ENCODE measurements at places on chromosomes 1 and 21.

GRCh38 chr21:45108808-45109781 is 34.7 kb downstream of the ADARB1 start:
- DNase-seq, result no peak

GRCh38 chr1:103087256-103087655 is 21.1 kb downstream of the COL11A1 start:
- no peak for DNase-seq

DNA sequence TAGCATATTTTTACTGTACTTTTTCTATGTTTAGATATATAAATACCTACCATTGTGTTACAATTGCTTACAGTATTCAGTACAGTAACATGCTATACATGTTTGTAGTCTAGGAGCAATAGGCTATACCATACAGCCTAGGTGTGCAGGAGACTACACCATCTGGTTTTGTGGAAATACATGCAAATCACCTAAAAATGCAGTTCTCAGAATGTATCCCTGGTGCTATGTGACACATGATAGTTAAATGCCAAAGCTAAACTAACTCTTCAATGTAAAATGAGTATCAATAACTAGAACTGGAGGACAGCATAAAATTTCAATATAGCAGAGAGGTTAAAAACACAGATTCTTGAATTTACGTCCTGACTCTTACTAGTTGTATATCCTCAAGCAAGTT is 14.8 kb downstream of the NUCKS1 start:
- DNase-seq, result no peak

GRCh38 chr1:94701796-94702441 is 118.2 kb upstream of the SLC44A3 start:
- no peak for DNase-seq

DNA sequence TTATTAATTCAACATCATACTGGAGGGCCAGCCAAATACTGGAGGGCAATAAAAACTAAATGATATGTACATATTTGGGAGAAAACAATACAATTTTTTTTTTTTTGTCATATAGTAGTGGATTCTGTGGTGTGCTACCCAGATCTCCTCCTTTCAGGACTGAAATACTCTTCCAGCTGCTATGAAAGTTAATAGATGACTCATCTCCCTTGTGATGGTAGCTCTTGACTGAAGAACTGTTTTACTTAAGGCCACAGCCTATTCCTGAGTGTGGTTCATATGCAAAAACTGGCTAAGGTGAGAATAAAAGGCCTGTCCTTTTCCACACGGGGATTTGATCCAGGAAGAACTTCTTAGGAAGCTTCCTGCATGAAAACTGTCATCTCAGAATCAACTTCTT is 307.9 kb downstream of the HLX start:
- peak; percentile 47 for DNase-seq

DNA sequence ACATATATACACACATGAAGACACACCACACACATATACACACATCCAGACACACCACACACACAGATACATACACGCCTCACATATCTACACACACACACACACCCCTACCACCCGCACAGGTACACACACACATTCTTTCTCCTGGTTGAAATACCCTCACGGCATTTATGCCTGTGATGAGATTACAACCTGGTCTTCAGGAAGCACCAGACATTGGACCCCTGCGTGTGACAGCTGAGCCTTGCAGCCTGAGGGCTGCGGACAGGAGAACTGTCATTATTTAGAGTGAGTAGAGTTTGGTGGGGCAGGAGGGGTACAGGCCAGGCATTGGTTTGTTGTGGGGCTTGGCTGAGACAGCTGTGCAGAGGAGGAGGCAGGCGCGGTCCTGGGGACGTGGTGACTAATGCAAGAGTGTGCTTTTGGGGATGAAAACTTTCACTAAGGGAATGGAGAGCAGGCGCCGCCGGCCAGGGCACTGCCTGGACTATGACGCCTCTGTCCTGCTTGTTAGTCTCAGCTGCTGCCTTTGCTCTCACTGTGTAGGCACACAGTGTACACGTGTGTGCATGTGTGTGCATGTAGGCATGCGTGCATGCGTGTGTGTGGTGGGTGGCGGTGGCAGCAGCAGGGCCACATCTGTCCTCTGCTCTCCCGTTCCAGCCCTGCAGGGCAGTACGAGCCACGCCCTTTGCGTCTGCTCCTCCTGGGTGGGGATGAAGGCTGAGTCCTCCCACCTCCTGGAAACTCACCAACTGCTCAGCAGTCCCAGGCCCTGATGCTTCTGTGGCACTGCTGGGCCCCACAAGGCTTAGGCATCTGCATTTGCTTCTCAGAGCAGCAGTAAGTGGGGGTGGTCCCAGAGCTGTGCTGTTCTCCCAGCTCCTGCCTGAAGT is 57.6 kb downstream of the SPSB1 start:
- peak; percentile 42 for DNase-seq

GRCh38 chr1:186618401-186619170 is 61.6 kb downstream of the PTGS2 start:
- DNase-seq, result peak; percentile 79

DNA sequence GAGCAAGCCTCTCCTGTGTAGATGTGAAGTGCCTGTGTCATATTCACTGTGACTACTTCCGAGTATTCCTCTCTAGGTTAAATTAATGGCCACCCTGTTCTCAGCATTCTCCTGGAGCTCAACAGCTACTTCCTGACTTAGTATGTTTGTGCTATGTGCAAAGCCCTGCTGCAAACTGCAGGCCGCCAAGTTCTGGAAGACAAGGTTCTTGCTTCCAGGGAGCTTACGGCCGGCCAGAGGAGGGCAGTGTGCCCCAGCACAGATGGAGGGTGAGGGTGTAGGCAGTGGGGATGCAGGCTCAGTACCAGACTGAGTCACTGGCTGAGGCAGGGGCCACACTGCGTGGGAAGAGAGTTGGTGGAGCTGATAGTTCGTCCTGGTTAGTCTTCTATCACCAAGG is 43.2 kb downstream of the ELK4 start:
- peak; percentile 29 for DNase-seq

GRCh38 chr1:159675046-159675445 is 39.3 kb downstream of the CRP start:
- DNase-seq, result no peak

DNA sequence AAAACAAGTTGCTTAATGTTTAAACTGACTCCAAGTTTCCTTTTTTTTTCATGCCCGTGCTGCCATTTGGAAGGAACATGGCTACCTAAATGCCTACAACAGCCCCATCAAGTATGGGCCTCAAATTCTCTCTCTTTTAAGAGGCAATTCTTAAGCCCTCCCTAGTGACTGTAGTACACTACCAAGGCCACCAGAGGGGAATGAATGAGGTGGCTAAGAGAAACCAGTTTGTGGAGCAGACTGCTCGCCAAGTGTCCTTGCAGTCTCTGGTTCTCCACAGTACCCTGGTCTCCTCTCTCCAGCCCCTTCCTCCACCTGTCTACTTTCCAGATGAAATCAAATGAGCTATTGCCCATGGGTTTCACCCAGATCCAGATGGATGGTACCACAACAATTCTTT is 1809.6 kb downstream of the BRINP3 start:
- no peak for DNase-seq

GRCh38 chr1:105138458-105138893 is 1388.8 kb downstream of the AMY1C start:
- DNase-seq, result no peak

DNA sequence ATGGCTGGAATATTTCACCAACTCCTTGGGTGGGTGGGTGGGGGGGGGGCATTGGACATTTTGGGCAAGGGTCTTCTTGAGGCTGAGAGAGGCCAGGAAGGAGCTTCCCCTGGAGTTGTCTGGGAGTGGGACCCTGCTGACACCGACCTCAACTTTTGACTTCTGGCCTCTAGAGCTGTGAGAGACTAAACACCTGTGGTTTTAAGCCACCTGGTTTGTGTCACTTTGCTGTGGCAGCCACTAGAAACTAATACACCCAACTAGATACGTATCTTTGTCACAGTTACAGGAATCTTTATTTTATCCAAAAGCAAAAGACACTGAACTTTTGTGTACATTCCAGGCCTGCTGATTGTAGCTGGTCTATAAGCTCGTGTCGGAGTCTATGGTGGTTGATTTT is 9.9 kb upstream of the RIPK4 start:
- no peak for DNase-seq

DNA sequence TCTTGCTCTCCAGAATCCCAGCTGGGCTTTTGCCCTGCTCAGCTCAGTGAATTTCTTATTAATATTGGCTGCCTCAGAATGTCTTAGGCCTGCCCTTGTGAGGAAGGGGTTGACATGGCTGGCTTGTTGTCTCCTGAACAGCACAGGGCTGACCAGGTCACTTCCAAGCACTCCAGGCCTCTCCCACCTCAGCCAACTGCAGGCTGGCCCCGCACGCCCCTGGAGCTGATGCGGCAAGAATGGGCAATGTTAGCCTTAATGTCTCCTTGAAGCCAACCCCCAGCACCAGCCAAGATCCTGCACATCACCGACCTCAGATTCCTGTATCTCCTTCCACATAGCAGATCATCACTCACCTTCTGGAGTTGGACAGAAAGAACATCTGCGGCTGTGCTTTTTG is 598.6 kb downstream of the AJAP1 start:
- DNase-seq, result no peak

DNA sequence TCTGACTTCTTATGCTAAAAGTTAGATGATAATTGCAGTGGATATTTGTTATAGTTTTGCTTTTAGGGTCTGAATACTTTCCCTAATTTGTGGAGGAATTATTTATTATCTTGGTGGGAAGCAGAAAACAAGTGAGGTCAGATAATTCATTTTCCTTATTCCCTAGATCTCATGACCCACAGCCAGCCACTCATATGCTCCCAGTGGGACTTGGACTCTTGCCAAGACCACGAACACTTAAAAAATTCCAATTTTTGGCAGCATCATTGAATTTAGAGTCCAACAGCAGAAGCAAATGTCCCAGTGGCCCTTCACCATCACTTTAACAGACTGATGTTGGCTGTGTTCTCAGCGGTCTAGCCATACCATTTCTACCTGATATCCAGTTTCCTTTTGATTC is 204.2 kb downstream of the HMCN1 start:
- DNase-seq, result peak; percentile 38

DNA sequence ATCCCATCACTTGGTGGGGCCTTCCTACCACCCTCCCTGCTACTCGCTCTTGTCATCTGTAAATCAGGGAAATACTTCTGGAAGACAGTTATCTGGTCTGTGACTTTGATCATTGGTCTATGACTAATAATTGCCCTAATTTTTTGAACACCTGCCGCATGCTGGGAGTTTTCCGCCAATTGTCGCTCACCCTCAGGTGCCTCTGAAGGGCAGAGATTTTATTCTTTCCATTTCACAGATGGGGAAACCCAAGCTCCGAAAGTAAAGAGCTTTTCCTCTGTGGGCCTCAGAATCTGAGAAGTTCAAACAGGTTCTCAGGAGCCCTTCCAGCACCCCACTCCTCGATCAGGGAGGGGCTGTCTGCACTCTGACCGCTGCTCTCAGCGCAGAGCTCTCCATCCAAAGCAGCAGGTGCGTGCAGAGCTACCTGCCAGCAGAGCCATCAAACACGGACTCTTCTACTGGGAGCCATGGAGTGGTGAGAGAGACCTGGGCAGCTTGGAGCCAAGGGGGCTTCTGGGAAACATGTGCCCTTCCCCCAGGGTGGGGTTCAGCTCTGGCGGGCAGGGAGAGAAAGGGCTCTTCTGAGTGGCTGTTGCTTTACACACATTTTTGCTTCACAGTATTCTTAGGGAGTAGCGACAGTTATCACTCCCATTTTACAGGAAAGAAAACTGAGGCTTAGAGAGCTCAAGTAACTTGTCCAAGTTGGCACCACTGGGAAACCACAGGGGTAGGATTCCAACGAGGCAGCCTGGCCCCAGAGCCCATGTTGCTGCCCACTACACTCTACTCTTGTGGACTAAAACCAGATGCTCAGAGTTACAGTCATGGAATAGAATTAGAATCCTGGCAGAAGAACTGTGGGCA is 5.8 kb upstream of the RUNX3 start:
- DNase-seq, result no peak

GRCh38 chr1:198638894-198639635 is at the start of gene PTPRC:
PTPRC (plus strand) TSS chr1:198639040; CDS start chr1:198639269, 229 bp downstream.
- DNase-seq, result no peak

DNA sequence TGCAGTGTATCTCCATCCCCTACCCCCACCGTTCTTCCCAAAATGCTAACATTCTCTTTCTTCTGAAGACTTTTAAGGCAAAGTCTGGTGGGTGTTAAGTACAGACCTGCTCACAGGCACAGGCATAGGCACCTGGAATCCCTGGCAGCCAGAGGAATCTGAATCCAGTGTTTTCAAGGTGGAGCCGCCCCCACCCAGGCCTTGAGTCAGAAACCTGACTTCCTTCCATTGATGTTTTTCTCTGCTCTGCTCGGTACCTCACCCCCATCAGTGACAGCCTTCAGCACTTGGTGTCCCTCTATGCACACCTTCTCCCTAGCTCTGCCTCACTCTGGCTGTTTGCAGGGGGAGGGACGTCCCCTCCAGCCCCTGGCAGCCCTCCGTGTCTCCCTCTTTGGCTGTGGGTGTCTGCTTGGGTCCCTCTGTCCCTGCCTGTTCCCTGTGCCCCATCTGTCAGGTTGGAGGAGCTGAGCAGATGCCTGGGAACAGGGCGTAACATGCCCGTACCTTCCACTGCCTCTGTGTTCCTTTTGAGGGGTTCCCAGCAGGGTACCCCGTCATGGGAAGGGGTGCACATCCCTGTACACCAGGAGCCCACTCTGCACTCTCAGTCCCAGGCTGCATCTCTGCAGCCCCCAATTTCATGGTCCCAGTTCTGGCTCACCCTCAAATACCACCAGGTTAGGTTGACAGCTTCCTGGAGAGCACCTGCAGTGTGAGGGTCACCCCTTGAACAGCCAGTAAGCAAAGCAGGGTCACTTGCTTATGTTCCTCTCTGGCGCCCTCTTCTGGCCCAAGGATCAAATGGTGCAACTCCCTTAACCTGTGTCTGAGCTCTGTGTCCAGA is 6.7 kb downstream of the NCDN start:
- peak; percentile 83 for DNase-seq

GRCh38 chr1:1100296-1100695 is 15.6 kb downstream of the C1orf159 start:
- DNase-seq, result no peak

DNA sequence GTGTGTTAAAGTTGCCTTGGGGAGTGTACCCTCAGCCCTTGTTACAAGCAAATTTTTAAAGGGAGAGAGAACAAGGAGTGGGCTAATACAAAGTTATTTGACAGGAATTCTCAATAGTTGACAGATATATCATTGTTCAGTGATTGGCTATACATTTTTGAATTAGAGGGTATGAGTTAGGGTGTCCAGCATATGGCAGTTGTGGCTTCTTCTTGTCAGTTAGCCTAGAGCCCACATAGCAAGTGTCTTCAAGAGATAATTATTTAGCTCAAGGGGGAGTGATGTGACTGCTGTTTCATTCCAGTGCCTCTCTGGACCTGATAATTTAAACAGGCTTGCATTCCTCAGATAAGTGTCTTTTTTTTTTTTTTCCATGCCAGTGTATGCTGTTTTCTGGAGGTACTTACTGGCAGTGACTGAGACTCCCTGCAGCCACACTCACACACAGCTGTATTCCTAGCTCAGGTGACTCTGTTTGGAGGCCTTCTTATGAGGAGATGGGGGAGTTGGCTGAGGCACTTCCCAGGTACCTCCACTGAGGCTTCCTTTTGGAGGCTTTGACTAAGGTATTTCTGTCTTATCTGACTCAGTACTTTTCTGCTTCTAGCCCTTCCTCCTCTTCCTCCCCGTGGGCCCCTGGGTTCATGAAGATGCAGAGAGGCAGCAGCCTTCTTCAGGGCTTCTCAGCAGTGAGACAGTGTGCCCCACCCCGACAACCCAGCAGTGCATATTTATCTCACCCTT is 32.3 kb downstream of the IVNS1ABP start:
- DNase-seq, result no peak

Data from M059J (cell line).